AG08396 (cell line): ENCODE measurements at places on chromosomes 3 and 15.

DNA sequence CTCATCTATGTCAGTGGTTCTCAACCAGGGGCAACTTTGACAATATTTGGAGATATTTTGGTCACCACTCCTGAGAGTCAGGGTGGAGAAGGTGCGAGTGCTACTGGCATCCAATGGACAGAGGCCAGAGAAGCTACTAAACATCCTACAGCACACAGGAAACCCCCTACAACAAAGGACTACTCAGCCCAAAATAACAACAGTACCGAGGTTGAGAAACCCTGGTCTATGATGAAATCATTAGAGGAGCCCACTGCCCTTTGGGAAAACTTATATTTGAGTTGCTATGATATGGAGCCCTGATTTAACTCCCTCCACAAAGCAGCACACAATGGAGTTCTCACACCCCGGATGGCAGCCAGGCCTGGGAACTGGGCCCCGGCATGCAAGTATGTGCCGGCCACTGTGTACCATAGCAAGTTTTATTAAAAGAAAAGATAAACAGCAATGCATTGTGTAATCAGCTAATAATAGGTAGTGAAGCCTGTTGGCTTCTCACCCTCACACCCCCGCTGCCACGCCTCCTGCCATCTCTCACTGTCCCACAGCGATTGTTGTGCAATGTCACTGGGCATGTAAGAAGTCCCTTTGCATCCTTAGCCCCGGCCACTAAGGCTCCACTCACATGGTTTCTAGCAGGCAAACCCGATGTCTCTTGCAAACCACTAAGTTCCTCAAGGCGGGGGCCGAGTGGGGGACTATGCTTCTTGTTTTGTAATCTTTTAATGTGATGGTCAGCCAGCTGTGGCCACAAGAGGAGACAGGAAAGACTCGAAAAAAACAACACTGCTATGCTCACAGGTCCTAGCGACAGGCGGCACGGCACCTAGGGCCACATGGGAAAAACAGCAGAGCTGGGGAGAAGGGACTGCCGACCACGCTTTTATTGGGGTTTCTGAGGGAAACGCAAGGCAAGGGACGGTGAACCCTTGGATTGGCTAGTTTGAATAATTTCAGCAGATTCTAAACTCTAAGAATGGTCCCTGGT, 110.0 kb downstream of the AQP9 start:
- DNase-seq = no peak

DNA sequence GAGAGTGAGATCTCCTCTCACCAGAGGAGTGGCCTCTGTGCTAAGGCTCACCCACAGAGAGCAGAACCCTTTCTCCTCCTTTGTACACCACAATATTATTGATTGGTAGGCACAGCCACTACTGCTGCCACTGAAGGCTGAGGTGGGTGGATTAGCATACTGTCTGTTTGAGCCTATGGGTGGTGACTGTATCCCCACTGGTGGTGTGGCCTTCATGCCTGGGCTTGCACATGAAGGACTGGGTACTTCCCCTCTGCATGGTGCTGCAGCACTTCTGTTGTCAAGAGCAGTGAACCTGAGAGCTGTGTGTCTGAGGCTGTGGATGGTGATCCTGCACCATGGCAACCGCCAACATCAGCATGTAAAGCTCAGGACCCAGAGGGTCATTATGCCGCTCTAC, 35.7 kb upstream of the NECTIN3 start:
- DNase-seq = no peak

DNA sequence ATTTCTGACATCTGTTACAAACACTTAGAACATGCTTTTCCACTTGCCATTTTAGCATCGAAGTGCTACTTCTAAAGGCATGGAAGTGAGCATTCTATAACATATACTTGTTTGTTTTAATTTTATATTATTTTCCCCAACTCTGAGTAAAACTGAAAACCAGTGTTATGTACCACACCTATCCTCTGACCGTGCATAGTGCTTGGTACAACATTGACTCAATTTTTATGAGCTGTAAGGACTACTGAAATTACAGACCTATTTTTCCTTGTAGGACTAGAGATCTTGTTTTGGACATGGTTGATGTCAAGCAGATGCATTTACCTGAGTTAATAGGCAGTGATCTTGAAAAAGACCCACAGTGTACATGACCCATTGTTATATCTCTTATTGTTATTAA, 51.5 kb upstream of the CCNB2 start:
- DNase-seq = no peak

DNA sequence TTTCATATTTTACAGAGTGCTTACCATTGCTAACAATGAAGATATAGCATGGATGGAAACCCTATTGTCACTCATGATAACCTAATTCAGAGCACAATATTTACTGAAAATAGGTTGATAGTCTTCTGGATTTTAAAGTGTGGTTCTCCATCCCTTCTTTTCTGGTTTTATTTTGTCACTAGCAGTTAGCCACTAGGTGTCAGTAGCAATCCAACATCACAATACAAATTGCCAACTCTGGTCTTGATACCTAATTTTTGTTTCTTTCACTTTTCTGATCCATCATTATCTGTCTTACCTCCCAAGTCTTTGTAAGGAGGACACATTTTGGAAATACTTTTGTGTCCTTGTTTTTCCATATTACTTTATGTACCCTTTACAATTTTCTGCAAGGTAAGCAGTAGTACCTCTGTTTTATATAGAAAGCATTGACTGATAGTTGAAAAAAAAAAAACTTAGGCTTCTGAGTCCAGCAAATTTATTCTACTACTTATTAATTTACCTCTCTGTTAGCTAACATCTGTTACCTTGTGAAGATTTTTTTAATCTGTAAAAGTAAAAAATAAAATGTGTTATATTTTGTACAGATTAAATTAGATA, 28.3 kb upstream of the CRYBG3 start:
- DNase-seq = peak; percentile 14

- no peak for DNase-seq
Measured at GRCh38 chr3:185705498-185705897, 119.3 kb downstream of the IGF2BP2 start.

DNA sequence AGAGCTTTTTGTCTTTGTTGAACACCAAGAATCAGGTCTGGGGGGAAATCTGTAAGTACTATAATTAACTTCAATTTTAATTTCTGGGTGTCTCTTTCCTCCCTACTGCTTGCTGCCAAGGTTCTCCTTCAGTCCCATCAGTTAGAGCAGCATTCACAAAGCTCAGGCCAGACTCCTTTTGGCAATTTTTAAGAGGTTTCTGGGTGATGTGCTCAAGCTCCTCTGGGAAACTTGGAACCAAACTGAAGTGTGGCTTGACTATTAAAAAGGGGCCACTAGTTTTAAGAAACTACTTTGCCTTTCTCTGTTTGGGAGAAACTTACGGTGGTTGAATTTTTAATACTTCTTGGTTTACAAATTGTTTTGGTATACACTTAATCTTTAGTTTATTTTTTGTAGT, 227.7 kb upstream of the SOX2 start:
- no peak for DNase-seq

GRCh38 chr3:115194476-115194875, 47.4 kb upstream of the ZBTB20 start:
- DNase-seq = peak; percentile 17

- DNase-seq = peak; percentile 93
Measured at GRCh38 chr3:14651440-14652251, at the start of gene CCDC174. CCDC174 (plus strand) TSS chr3:14651762; CDS start chr3:14651837, 75 bp downstream.

- peak; percentile 20 for DNase-seq
Measured at GRCh38 chr15:84035399-84035766, 200.2 kb upstream of the GOLGA6L4 start.

DNA sequence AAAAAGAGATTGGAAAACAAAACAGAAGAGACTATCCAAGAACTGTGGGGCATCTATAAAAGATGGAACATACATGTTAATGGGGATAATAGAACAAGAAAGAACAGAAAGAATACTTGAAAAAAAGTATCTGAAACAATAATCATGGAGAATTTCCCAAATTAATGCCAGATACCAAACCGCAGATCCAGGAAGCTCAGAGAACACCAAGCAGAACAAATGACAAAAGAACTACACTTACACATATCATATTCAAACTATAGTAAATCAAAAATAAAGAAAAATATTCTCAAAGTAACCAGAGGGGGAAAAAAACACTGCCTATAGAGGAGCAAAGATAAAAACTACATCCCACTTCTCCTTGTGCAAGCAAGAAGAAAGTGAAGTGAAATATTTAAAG, 40.0 kb downstream of the CLASP2 start:
- no peak for DNase-seq

DNA sequence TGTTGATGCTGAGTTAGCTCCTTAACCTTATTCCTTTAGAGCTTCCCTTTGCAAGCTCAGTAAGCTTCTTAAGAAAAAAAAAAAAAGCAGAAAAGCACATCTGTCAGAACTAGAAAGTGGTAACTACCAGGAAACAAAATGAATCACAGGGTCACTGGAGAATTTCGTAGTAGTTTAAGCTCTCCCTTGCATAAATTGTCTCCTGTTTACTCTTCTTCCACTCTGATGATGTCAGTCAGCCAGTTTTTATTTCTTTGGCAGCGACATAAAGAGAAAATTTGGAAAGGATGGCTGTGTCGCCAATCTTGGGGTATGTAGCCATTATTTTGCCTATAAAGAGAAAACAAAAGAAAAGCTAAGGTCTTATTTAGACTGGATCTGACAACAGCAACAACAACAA, 3.2 kb upstream of the GABRR3 start:
- no peak for DNase-seq

GRCh38 chr3:149592758-149593240, 65.0 kb downstream of the WWTR1 start:
- no peak for DNase-seq

- DNase-seq = no peak
Measured at GRCh38 chr3:120147072-120147871, 53.0 kb upstream of the GSK3B start.

DNA sequence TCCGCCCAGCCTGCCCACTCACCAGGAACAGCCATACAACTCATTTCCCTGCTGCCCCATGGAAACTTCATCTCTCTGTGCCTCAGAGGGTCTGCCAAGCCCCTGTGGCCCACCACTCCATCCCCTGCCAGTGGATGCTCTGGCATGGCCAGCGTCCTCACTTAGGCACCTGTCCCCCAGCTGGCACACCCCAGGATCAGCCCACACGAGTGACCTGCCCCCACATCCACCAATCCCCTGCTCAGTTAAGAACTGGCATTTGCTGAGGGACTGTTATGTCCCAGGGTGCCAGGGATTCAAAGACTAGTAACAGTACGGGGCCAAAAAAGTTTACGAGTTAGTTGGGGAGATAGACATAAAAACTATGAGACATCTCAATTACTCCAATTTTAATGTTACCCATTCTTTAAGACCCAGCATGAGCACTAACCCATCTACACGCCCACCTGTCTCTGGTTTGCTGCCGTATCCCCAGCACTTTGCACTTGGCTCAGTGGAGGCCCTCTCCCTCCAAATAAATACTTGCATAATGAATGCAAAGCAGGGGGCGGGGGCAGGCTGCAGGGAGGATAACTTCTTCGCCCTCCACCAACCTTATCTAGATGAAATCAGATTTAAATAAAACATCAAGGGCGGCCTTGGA, 11.6 kb upstream of the BAHD1 start:
- DNase-seq = no peak

- DNase-seq = no peak
Measured at GRCh38 chr15:59940456-59940855, 63.7 kb upstream of the FOXB1 start.

GRCh38 chr15:39299486-39300267, 281.2 kb upstream of the THBS1 start:
- no peak for DNase-seq

- no peak for DNase-seq
Measured at GRCh38 chr15:29046977-29047376, 161.2 kb downstream of the APBA2 start.

GRCh38 chr15:59923508-59923907, 80.6 kb upstream of the FOXB1 start:
- DNase-seq = no peak

- no peak for DNase-seq
Measured at GRCh38 chr3:73036694-73037591, 24.5 kb upstream of the EBLN2 start.

GRCh38 chr15:58529041-58529440, 97.2 kb downstream of the LIPC start:
- no peak for DNase-seq

- no peak for DNase-seq
Measured at GRCh38 chr3:37544105-37544504, 317.6 kb upstream of the CTDSPL start.

DNA sequence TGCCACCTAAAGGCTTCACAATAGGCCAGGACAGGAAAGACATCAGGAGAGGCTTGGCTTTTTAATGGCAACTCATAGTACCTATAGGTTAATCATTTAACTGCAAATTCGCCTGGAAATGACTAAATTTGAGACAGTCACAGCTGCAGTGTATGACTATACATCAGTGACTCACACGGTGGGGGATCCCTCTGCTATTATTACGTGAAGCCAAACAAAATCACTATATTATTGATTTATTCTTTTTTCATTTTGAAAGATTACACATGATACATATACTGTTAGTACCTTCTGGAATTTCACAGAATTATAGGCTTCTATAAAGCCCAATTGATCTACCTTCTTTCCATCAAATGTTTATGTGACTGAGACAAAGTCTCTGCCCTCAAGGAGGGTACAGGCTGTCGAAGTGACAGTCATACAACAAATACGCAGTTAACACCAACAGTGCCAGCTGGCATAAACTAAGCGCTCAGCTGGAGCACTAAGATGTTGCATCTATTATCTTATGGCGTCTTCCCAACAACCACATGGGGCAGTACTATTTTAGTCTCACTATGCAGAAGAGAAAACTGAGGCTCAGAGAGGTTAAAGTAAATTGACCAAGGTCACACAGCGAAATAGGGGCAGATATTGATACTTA, 82.0 kb upstream of the LMOD3 start:
- no peak for DNase-seq

GRCh38 chr3:160103397-160103796, 114.8 kb downstream of the IL12A start:
- no peak for DNase-seq

GRCh38 chr15:90710436-90711027, 6.6 kb upstream of the BLM start:
- DNase-seq = peak; percentile 26
